Cortex of kidney (tissue), 1 donor: ENCODE measurements at places on chromosomes 3 and 15.

DNA sequence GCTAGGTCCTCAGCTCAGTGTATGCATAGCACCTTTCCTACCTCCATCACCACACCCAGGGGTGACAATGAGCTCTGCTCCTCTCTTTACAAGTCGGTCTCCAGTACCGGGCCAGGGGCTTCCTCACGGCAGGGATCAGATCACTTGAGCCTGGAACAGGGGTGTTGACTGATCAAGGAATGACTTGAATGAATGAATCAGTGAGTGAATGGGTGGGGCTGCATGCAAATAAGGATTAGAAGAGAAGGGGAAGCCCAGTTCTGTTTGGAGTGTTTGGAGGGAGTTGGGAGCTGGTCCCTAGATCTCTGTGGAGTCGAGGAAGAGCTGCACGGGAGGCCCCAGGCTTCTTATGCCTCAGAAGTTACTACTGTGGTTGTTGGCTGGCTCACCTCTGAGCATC, 87.0 kb downstream of the TMEM266 start:
- no peak for DNase-seq

- no peak for DNase-seq
These were observed 38.4 kb downstream of the RBMS3 start for GRCh38 chr3:29319262-29319661.

DNA sequence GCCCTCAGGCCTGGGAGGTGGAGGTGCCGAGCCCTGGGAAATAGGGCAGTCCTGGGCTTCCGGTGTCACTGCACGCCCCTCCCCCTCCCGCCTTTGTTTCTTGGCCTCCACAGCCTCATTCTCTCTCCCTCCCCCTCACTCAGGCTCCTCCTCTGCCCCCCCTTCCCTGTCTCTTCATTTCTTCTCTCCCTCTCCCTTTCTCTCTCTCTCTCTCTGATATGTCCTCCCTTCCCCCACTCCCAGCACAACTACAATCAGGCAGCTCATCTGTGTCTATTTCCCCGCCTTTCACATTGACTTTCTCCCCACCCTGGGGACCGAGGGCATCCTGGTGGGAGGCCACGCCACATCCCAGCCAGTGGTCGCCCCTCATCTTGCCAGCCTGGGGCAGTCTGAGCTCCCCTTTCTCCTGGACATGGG, 40.2 kb downstream of the IDH2 start:
- no peak for DNase-seq

DNA sequence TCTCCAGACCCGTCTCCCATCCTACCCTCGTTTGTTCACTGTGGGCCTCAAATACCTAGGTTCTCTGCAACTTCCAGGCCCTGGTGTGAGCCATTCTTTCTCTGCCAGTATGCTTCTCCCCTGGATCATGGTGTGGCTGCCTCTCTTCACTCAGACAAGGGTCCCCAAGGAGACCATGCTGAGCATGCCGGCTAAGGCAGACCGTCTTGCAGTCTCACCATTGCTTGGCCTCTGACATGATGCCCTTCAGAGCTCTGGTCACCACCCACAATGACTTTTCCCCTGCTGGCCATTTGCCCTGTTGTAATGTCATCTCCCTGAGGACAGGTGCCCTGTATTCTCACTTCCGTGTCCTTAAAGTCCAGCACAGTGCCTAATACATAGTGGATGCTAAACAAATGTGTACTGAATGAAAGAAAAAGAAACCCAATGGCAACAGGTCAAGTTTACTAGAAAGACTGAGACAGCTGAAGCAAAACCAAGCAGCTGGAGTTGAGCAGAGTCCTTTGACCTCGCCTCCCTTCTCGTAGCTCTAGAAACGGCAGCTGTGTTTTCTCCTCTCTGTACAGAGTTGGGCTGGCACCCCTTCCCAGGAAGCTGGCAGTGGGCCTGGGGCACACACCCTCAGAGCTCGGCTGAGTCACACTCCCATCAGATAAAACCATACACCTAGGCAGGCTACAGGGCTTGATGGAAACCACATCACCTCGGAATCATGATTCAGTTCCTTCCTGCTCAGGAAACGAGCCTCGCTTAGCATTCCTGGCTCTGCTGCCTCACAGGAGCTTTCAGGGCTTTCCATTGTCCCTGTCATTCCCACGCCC, 8.6 kb downstream of the TLR9 start:
- DNase-seq: no peak

DNA sequence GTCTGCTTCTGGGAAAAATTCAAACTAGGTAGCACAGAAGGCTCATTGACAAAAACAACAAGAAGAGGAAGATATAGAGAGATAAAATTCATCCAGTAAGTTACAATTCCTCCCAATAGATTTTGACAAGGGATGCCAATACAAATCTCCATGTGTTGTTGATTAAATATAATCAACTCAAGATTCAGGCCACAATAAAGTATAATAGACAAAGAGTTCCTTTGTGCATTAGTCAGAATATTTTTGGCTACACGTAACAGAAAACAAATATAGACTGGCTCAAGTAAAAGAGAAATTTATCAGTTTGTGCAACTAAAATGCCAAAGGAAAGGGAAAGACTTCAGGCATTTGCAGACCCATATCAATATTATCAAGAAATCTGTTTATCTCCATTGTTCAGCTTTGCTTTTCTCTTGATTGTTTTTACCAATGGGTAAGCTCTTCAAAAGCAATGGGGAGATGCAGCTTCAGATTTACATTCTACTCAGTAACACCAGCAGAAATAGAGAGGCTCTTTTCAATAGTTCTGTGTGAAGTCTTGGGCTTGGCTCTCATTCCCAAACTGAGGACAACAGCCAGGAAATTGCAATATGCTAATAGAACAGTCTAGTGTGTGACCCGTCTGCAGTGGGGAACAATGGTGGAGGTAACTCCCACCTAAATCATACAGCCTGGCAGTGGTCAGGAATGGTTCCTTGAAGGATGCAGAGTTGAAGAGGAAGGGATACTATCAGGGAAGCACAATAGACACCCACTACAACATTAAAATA, 77.6 kb upstream of the PROK2 start:
- DNase-seq: no peak

DNA sequence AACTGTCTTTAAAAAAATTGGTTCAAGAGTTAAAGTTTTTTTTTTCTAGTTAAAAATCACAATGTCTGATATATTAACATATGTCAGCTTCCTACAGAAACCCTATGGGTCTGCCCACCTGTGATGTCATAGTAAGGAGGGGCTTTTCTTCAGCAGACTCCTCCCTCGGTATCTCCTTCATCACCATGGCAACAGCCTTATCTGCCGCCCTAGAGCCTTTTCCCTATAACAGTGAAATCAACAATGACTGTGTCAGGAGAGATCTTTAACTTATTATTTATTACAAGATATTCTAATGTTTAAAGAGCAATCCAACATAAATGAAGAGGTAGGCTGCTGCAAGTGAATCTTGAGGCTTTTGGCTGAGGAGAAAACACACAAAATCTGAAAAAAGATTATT, 138.7 kb downstream of the PEX5L start:
- DNase-seq: no peak

DNA sequence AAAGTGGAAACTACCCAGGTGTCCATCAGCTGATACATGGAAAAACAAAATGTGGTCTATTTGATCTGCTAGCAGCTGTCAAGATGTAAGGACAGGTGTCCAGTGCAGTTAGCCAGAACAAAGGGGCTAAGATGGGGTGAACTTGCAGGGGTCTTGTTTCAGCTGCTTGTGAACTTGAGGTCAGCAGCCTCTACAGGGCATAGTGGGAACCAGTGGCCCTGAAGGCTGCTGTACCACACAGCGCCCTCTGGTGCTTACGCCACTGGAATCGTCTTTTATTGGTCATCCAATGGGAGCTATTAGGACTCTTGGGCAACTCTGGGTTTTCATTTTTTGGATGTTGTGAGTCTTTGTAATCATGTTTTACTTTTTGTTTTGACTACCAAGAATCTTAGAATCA, 62.2 kb upstream of the CTSH start:
- DNase-seq: no peak

DNA sequence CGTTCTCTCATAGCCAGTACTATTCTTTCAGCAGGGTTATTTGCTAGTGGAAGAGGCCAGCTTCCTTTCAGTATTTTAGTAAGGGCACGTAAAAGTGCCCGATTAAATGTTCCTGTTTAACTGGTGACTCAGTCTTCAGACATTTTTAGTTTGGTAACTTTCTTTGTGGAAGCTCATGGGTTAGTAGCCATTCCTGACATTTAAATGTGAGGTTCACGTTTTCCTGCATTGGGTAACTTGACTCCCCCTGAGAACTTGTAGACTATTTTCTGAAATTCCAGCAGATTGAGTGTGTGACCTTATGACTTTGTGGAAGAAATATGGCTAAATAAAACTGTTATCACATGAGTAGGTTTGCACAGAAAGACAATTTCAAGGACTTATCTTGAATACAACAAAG, 16.9 kb downstream of the ABHD2 start:
- DNase-seq: no peak

GRCh38 chr15:66757521-66757920, 55.5 kb downstream of the SMAD6 start:
- no peak for DNase-seq

- DNase-seq: no peak
These were observed 3.4 kb upstream of the SKOR1 start for GRCh38 chr15:67821784-67822440.

- no peak for DNase-seq
These were observed 630 bp downstream of the SNRK start for GRCh38 chr3:43286841-43287499.

- DNase-seq: no peak
These were observed 204.5 kb upstream of the UBE2E1 start for GRCh38 chr3:23601091-23601822.

DNA sequence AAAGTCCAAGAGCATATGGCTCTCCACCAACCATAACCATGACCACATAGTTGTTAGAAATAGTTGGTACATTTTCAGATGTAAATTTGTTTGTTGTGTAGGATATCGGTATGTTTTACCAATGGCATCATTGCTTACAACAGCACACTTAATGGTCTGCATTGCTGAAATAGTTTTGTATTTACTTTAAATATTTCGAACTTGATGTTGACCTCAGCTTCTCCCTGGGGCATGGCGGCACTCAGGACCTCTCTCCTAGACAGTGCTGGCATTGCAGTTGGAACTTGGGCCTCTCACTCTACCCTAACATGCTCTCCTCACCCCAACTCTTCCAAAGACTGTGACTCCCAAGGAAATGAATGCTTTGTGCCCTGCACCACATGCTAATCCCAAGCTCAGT, 5.0 kb downstream of the SLC22A13 start:
- DNase-seq: no peak

DNA sequence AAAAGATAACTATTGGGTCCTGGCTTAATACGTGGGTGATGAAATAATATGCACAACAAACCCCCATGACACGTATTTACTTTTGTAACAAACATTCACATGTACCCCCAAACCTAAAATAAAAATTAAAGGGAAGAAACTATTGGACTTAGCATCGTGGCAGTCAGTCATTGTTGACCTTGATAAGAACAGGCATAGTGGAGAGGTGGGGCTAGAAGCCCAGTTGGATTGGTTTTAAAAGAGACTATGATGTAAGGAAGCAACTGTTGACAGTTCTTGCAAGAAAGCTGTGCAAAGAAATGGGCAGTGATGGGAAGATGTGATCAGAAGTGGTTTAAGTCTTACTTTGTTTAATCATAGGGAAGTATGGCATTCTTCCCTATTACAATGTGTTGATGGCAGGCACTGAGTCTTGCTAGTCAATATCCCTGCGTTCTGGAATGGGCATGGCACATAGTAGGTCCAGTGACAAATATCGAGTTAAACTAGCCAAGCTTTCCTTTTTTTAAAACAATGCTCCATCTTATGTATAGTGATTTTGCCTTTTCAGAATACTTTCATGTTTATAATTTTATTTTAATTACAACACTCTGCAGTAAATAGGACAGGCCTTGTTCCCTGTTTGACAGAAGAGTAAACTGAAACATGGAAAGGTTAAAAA, 37.9 kb downstream of the CAPN7 start:
- no peak for DNase-seq

GRCh38 chr3:142910280-142910679, 21.4 kb upstream of the PCOLCE2 start:
- DNase-seq: no peak

- DNase-seq: no peak
These were observed 53.5 kb downstream of the SLMAP start for GRCh38 chr3:57809609-57809968.

DNA sequence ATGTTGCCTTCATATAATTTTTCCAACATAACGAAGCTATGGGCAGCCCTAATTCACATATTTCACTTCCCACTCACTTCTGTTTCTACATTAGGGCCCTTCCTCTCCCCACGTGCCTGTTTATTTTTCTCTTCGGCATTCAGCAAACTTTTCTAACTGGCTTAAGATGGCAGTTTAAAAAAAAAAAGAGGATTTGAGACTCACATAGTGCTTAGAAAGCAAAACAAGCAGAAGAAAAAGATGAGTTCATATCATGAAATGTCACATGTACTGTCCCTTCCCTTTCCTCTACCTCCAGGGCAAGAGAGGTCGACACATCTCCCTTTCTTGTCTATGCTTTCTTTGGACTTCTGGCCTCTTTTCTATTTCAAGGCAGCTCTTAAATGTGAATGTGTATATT, 30.6 kb downstream of the SLC49A4 start:
- no peak for DNase-seq

- no peak for DNase-seq
These were observed 51.7 kb downstream of the OTOL1 start for GRCh38 chr3:161548301-161548700.

GRCh38 chr15:22808761-22809280, 22.4 kb downstream of the NIPA1 start:
- DNase-seq: no peak

DNA sequence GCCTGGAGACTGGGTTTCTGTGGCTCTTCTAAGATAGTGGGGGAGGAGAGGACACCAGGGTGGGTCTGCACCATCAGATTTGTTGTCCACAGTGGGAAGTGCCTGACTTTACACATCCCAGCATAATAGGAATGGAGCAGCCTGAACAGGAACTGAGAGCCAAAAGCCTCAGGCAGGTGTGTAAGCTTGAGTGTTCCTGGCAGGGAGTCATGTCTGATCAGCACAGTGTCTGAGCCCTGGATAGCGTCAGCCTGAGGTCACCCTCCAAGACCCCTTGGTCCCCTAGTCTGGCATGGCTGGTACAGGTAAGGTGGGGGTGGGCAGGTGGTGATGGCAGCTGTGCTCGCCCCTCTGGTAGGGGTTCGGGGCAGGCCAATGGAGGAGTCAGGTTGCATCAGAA, 20.2 kb downstream of the INSYN1 start:
- no peak for DNase-seq

DNA sequence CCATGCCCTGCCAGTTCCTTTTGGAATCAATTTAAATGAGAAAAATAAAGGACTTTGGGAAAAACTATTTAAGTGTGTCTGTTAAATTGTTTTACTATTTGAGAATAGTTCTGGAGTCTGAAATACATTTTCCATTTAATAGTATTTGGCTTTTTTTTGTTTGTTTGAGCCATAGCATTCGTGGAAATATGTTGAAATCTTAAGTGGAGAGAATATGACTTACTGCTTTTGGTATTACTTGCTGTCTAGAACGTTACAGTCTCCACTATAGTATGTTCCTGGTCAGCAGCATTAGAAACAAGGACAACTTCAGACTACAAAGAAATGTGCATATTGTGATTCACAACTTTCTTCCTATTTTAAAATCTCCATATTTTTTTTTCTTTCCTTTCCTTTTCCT, 179.4 kb downstream of the GHSR start:
- DNase-seq: no peak

GRCh38 chr3:143885780-143886427, 37.6 kb upstream of the SLC9A9 start:
- no peak for DNase-seq
